CMK (cell line): ENCODE measurements at places on chromosomes 2 and 18.

DNA sequence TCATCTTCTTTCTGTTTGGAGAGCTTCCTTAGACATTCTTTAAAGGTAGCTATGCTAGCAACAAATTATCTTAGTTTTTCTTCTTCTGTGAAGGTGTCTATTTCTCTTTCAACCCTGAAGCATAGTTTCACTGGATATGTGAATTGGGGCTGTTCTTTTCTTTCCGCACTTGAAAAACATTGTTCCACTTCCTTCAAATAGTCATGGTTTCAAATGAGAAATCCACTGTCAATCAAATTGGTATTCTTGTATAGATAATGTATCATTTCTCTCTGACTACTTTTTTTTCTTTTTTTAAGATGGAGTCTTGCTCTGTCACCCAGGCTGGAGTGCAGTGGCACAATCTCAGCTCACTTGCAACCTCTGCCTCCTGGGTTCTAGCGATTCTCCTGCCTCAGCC lies 254.0 kb downstream of the ANAPC1 start:
- no peak for DNase-seq

- DNase-seq, result no peak
Observed at GRCh38 chr18:9885170-9886004, at the start of gene TXNDC2. TSS of gene TXNDC2 (plus strand) at chr18:9885973. CDS start at chr18:9886681, 708 bp downstream.

- no peak for DNase-seq
Observed at GRCh38 chr18:58723810-58724602, 52.7 kb downstream of the MALT1 start.

- no peak for DNase-seq
Observed at GRCh38 chr2:69390471-69390870, 3.4 kb upstream of the GFPT1 start.

GRCh38 chr2:58612973-58613372 lies 371.8 kb upstream of the FANCL start:
- no peak for DNase-seq

GRCh38 chr2:207534417-207534816 lies 4.7 kb downstream of the CREB1 start:
- no peak for DNase-seq

DNA sequence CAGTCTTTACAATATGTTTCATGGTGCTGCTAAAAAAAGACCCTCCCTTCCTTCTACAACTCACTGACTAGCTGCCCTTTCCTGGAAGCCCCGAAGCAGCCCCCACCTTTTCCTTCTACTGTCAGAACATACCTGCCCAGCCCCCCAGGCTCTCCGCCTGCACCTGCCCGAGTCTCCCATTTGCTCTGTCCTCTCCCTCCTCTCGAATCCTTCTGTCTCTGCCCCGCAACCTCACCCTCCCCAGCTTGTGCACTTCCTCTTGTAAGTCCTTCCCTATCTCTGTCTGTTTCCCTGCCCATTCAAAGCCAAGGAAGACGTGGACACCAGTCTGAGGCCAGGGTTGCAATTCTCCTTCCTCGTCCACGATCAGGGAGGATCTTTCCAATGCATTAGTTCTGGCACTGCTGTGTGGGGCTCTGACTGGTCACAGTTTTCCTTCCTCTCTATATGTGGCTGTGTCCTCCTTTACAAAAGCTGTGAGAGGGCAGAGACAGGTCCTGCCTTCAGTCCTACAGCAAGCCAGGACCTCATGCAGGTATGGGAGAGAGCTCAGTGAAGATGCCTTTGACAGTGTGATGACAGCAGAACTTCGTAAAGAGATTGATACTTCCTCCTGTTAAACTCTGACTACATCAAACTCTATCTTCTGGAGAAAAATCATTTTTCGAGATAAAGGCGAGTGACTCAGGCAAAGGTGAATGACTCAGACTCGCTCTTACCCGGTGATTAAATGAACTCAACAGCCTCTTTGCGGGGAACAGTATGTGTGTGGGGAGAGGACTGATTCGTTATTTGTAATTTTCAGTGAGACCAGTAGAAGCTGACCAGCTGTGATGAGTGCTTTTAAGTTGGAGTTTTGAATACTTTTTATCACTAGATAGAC lies 14.2 kb downstream of the TNFRSF11A start:
- DNase-seq, result no peak

DNA sequence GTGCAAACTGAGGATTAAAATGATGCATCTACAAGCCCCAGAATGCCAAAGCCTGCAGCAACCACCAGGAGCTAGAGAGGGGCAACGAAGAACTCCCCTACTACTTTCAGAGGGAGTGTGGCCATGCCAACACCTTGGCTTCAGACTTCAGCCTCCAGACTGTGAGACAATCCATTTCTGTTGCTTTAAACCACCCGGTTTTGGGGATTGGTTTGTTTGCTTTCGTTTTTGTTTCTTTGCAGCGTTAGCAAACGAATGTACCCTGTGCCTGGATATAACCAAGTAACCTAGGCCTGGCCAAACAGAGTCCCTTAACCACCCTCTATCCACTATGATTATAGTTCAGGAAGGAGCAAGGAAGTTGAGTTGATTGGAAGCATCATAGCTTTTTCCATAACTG lies 171.2 kb upstream of the NCK2 start:
- DNase-seq, result no peak

DNA sequence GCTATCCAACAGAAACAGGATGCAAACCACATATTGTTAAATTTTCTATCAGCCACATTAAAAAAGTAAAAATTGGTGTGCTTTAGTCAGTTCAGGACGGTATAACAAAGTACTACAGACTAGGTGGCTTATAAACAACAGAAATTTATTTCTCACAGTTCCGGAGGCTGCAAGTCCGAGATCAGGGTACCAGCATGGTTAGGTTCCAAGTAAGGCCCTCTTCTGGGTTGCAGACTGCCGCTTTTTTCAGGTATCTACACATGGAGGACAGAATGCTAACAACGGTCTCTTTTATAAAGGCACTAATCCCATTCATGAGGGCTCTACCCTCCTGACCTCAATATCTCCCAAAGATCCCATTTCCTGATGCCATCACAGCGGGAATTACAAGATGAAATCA lies 10.5 kb downstream of the SMAD2 start:
- DNase-seq, result no peak
